ENCODE measurements at places on chromosomes 1 and 21.

DNA sequence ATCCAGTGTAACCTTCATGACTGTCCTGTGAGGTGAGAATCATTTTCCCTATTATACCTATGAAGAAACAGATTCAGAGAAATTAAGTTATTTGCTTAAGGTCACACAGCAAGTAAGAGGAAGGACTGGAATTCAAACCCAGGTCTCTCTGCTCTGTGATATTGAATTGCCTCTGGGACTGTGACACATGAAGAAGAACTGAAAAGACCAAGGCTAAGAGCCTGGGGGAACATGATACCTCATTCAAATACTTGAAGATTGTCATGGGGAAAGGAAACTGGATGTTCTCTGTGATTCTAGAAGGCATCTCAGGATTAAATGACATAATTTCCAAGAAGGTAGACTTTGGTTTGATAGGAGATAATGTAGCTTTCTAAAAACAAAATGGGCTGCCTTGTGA is 3.6 kb downstream of the WDTC1 start:
- DNase-seq, result no peak

- no peak for DNase-seq
Measured at GRCh38 chr1:60367532-60367931, 294.0 kb upstream of the C1orf87 start.

- DNase-seq, result no peak
Measured at GRCh38 chr1:9321480-9321849, 28.8 kb downstream of the SPSB1 start.

DNA sequence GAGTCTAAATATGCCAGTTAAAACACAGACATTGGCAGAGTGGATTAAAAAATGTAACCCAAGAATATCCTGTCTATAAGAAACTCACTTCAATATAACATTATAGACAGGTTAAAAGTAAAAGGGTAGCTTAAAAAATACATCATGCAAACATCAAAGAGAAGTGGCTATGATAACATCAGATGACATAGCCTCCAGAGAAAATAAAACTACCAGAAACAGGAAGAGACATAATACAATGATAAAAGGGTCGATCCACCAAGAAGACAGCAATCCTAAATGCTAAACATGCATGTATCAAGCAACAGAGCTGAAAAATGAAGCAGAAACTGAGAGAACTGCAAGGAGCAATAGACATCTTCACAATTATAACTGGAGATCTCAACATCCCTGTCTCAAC is 190.2 kb upstream of the NR5A2 start:
- DNase-seq, result no peak

DNA sequence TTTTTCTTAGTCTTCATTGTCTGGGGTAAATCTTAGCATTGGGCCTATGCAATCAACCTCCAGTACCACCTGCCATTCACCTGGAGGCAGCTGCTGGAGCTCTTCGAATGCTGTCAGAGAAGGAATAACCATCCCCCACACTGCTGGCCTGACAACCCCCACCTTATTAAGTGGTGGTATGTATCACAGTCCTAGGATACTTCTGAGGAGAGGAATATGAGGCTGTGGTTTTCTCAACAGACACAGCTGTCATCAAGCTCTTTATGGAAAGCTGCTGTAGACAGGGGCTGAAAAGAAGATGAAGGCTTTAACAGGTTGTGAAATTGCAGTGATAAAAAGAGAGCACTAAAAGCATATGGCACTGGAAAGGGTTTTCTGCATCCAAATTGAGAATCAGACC is 61.7 kb downstream of the TSEN15 start:
- DNase-seq, result no peak

Measured in progenitor cell of endocrine pancreas (in vitro differentiated cells).